Activated CD4-positive, alpha-beta memory T cell treated with anti-CD3 and anti-CD28 coated beads for 36 hours (primary cell): ENCODE measurements at places on chromosomes 3 and 15. TPM values are rescaled to one million over a fixed set of nuclear protein-coding genes. Genes with fewer than 3 reads are reported as not detected.

The ZKSCAN7 gene
- 1.7 TPM for total RNA-seq

The SEMA3G gene
- total RNA-seq: 0.14 TPM

The TRIM42 gene
- not detected for total RNA-seq

The DOCK3 gene
- 2.7 TPM for total RNA-seq

The CCDC54 gene
- total RNA-seq: not detected

The SCN5A gene
- 0.34 TPM for total RNA-seq

The PIK3CA gene
- total RNA-seq: 16.7 TPM

The AHSG gene
- not detected for total RNA-seq

The ALPK3 gene
- total RNA-seq: 0.10 TPM

The CAMK2N2 gene
- total RNA-seq: 0.21 TPM

The TTC23 gene
- 2.8 TPM for total RNA-seq

The UROC1 gene
- total RNA-seq: not detected

The RBPMS2 gene
- not detected for total RNA-seq

The ARL8B gene
- 55.4 TPM for total RNA-seq

The GOLGA6D gene
- not detected for total RNA-seq

The TRH gene
- not detected for total RNA-seq

The SLC12A8 gene
- 0.48 TPM for total RNA-seq

The BCL2A1 gene
- 110 TPM for total RNA-seq

The CKMT1A gene
- total RNA-seq: 0.33 TPM
